ENCODE measurements at places on chromosomes 5 and 9.
A peak's percentile ranks its signal among the peaks of the same experiment; 100 is the strongest.

- DNase-seq, result no peak
Measured at GRCh38 chr5:133741396-133741795, 129.1 kb upstream of the FSTL4 start.

DNA sequence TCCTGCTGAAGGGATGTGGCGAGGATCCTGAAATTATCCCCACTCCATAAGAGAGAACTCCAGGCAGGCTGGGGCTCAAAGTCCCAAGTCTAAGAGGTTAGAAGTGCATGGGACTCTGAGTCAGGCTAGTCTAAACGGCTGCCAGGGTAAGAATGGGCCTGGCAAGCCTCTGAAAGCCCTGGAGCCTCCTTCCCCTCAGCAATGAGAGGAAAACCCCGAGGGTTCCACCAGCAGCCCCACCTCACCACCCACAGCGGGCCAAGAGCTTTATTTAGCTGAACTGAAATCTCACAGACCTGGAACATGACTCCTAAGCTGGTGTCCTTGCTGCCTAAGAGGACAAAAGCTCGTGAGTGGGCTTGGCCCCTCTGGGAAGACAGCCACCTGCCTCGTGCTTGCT lies 135.5 kb downstream of the SEC61B start:
- DNase-seq, result no peak

GRCh38 chr5:133995341-133995740 lies 9.4 kb downstream of the VDAC1 start:
- no peak for DNase-seq

- no peak for DNase-seq
Measured at GRCh38 chr9:5569409-5569808, 59.1 kb downstream of the PDCD1LG2 start.

- DNase-seq, result no peak
Measured at GRCh38 chr9:32278991-32279390, 105.5 kb upstream of the ACO1 start.

- no peak for DNase-seq
Measured at GRCh38 chr9:104844710-104845109, 80.8 kb downstream of the NIPSNAP3B start.

DNA sequence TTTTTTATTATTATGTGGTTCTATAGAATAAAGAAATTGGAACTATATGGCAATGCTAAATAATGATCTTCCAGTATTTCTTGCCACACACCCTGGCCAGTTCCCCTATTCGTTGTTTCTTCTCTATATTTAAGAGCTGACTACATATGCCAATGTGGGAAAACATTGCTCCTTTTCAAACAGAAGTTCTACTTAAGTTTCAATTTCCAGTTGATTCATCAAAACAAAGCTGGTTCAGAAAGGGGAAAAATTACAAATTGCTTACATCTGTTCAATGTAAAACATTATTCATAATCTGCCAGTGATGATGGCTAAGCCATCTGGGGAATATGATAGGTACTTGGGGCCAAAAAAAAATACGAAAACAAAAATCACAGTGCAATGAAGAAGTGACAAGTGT lies 76.9 kb downstream of the ST8SIA4 start:
- DNase-seq, result no peak

DNA sequence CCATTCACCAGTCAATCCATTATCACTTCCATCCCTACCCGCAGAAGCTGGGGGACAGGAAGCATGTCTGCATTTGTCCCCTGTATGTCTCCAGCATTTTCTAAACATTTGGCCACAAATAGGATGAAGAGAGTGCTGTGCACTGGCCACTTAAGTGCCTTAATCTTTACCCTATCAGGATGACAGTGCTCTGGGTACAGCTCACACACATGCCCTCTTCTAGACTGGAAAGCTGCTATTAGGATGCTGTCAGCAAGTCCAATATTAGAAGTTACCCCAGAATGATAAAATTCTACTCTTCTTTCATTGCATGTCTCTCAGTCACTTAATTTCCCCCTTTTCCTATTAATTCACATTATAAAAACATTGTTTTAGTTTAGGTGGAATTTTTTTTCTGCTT lies 168.4 kb downstream of the RASEF start:
- DNase-seq, result no peak

DNA sequence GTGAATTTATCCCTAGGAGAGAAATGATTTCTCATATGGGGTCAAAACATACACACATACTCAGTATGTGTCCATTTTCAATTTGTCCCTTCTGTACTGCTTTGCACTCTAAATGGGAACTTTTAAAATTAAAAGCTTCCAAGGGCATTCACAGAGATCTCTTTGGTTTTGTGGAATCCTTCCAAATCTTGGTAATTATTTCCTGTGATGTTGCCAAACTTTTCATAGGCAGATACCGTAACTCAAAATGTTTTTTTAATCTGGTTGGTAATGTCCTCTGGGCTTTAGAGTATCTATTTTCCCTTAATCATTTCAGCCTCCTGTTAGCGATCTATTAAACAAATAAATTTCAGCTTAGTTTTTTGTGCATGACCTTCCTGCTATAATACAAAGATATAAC lies 282.4 kb downstream of the ARHGEF28 start:
- DNase-seq, result no peak

DNA sequence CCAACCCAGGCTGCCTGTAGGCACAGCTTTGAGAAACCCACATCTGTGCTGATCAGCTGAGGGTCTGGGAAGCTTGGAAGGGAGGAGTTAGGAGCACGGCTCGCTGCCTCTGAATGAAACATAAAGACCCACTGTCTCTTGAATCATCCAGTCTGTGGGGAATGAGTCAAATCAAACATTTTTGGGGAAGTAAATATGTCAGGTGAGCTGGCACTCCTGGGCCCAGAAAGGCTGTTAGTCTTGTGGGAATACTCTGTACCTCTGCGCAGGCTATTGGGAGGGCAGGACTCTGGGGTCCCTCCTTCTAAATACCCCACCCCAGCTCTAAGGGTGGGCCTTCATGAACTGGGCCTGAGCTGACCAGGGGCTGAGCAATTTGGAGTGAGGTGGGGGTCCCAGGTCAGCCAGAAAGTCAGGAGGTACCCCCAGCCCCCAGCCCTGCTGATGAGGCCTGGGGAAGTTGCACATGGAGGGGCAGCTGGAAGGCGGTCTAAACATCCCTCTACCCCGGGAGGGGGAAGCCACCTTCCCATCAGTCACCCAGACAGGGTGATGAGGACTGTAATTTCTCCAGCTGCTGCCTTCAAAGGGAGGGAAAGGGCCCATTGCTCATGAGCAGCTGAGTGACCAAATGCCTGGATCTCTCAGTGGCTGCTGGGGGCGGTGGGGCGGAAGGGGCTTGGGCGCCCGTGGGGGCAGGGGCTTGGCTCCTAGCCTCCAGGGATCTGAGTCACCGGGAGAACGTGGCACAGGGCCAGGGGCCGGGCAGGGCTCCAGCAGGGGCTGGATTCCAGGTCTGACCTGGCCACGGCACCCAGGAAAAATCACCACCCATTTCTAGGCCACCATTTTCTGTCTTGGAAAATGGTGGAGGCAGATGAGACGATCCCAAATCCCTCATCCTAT lies 10.8 kb downstream of the FIBCD1 start:
- peak; percentile 78 for DNase-seq

- DNase-seq, result no peak
Measured at GRCh38 chr5:59143926-59144333, 561.1 kb downstream of the RAB3C start.

- no peak for DNase-seq
Measured at GRCh38 chr9:15246708-15247107, 60.3 kb downstream of the TTC39B start.

- no peak for DNase-seq
Measured at GRCh38 chr9:133351908-133352634, 4.1 kb downstream of the RPL7A start.

DNA sequence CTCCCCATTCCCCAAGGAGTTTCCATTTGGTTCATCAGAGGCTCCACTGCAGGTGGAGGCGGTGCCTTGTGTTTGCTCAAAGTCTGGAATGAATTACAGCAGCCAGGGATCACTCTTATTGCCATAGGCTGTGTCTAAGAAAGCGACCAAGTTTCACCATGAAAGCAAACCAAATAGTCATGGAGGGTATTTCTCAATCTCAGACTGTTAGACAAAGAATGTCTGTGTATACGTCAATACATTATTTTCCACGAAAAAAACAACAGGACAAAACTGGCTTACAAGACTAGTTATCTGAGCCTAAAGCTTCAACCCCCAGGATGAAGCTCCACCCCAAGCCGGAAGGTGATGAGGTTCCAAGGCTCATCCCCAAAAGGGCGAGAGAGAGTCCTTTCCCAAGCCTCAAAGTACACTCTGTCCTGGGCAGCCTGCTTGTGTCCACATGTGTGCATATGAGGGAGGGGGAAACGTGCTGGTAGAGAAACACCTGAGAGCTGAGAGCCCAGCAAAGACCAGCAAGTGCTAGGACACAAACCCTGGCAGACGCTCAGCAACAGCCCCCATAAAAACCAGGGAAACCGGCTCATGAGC lies 4.3 kb downstream of the B4GALT1 start:
- DNase-seq, result no peak

DNA sequence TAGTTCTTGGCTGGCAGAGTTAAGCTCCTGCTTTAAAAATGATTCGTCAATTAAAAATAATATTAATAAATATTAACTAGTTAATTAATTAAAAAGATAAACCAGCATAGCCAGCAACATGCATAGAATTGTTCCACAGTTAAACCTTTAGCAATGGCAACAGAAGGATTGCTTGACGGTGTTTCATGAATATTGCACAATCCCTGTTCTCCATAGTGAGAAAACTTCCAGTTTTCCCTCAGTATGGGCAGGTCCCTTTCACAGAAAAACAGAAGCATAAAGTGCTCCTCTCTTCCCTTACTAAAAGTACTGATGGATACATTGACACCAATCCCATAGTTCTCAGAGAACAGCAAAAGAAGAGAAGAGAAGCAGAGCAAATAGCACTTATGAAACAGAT lies 71.4 kb upstream of the CAST start:
- no peak for DNase-seq

GRCh38 chr5:42962124-42962523 lies 78.0 kb downstream of the ANXA2R start:
- DNase-seq, result no peak

- no peak for DNase-seq
Measured at GRCh38 chr9:85533538-85533937, 208.2 kb downstream of the AGTPBP1 start.

DNA sequence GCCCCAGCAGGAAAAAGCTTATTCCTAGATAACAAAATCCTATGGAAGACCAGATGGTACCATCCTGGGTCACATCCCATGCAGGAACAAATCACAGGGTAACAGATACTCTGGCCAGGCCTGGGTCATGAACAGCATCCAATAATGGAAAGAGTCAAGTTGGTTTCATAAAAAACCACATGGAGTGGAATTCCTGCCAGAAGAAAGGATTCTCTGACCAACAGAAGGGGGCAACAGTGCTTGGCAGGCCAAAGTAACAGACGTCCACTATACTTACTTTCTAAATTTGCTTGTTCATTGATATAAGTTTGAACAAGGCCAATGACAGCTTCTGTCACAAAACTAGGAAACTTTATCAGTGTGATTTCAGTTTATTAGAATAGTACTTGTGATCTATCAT lies 273.5 kb downstream of the ARRDC3 start:
- no peak for DNase-seq

Measured in SHP77 treated with DMSO at 0.1 percent for 48 hours (cell line).